ENCODE measurements at places on chromosomes 1 and 21.

DNA sequence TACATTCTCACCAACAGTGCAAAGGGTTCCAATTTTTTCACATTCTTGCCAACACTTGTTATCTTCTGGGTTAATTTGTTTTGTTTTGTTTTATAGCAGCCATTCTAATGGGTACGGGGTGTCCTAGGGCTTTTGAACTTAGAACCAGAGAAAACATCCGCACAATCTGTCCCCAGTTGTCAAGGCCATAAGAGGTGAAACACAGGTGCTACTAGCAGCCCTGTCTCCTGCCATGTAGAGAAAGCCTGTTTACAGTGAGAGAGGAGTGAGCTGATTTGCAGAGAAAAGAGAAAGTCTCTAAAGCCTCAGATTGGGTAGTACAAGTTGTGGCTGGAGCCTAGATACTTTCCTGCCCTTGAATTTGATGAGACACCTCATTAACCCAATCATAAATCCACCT is 46.4 kb upstream of the BMP8B start:
- DNase-seq = no peak

DNA sequence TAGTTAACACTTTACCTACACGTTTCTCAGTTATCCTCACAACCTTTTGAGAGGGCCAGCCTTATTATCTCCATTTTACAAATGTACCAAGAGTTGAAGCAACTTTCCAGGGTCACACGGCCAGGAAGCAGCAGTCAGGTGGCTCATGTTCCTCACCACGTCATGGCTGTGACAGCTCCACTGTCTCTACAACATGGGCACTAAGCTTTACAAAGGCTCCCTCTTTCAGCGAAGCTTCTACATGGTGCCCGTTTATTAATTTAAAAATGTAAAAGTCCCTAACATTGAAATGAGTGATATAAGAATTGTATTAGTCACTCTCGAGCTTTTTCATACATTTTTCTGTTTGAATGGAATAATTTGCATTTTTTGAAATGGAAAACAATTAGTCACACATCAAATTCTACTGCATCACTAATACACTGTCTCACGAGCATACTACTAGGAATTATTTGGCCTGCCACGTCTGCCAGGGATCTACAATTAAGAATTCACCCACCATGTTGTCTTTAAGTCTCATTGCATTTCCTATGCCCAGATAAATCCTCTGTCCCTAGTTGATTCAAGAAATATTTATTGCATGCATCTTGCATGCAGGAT is 28.4 kb upstream of the LIN9 start:
- DNase-seq = no peak

DNA sequence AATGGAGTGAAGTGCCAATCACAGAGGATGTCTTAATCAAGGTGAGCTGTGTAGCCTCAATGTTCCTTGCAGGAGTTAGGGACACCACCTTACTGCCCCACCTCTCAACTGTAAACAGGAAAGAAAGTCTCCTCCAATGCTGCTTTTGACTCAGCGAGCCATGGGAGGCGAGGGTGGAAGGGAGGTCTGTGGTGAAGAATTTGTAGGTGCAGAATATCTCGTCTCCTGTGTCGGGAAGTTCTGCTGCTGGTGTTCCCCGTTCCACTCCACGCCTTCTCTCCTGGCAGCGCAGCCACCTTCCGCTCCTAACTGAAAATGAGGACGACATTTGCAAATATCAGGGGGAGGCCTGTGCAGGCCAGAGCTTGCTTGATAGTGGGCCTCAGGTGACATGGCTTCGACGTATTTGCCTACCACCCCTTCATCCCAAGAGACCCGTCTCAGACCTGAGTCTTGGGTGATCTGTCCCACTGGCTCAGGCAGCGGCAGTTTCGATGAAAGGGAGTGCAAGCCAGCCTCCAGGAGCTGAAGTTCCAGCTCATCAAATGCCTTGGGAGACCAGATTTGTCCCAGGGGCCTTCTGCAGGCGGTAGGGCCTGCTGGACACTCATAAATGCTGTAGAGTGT is 368.3 kb upstream of the C1orf174 start:
- no peak for DNase-seq

DNA sequence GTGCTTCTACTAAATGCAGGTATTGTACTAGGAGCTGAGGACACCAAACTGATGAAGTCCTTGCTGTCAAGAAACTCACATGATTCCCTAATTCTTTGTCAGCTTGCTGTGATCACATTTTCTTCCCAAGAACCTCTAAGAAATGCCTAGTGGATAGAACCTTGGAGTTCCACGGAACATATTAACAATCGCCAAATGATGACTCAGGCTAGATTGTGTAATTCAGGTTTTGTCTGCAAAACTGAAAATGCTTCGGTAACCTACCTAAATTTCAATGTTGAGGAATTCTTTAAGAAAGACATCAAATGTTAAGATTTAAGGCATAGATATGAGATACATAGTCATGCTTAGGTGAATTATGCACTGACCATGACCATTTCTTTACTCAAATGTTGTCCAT is 1.7 kb upstream of the GADD45A start:
- no peak for DNase-seq

GRCh38 chr1:31664528-31664927 is 19.9 kb upstream of the PEF1 start:
- DNase-seq = no peak

- DNase-seq = no peak
Measured at GRCh38 chr21:29691616-29692491, 247.9 kb downstream of the GRIK1 start.

GRCh38 chr1:3453891-3454810 is at the start of gene ARHGEF16:
ARHGEF16 (plus strand) TSS chr1:3454665; CDS start chr1:3463085, 8,420 bp downstream.
- peak; percentile 90 for DNase-seq

GRCh38 chr1:70042090-70042731 is 163.2 kb downstream of the LRRC40 start:
- DNase-seq = no peak

DNA sequence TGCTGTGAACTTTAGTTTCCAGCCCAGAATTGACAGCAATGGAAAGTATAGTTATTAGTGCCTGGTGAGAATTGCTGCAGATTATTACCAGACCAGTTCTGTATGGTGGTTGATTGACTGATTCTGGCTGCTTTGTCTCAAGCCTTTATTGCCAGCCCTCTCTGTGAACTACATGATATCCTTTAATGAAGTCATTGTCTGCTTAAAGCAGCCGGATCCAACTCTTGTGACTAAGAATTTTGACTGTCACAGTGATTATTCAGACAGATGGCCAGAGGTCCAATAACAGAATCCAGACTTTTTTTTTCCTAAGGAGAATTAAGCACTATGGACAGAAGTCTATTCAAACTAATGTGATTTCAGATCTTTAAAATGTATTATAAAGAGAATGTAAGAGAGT is 1548.6 kb upstream of the B3GALT2 start:
- peak; percentile 71 for DNase-seq

- peak; percentile 25 for DNase-seq
Measured at GRCh38 chr1:147270721-147271120, 28.2 kb downstream of the CHD1L start.

GRCh38 chr1:211118407-211119102 is 15.4 kb downstream of the KCNH1 start:
- DNase-seq = peak; percentile 24

- DNase-seq = peak; percentile 75
Measured at GRCh38 chr1:219296430-219297355, 123.0 kb downstream of the LYPLAL1 start.

GRCh38 chr1:65728504-65728903 is 64.2 kb upstream of the PDE4B start:
- no peak for DNase-seq

GRCh38 chr1:172328266-172328665 is 92.2 kb upstream of the C1orf105 start:
- DNase-seq = no peak

DNA sequence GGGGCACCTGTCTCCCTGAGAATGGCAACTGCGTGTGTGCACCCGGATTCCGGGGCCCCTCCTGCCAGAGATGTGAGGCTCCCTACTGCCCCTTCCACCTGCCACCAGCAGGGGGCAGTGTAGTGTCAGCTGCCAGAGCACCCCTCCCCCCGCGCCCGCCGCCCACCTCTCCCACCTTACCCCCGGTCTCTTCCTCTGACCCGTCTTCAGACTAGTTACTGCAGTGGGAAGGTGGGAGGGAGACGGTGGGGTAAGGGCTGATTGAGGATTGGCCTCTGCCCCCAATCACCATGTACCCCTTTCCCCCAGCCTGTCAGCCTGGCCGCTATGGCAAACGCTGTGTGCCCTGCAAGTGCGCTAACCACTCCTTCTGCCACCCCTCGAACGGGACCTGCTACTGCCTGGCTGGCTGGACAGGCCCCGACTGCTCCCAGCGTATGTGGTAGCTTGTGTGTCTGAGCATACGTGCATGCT is 10.1 kb upstream of the LRRC71 start:
- peak; percentile 74 for DNase-seq
